ENCODE measurements at places on chromosomes 5 and 9. TPM values are rescaled to one million over a fixed set of nuclear protein-coding genes. Genes with fewer than 3 reads are reported as not detected.

The RIOK2 gene
- total RNA-seq = 10.4 TPM

DNA sequence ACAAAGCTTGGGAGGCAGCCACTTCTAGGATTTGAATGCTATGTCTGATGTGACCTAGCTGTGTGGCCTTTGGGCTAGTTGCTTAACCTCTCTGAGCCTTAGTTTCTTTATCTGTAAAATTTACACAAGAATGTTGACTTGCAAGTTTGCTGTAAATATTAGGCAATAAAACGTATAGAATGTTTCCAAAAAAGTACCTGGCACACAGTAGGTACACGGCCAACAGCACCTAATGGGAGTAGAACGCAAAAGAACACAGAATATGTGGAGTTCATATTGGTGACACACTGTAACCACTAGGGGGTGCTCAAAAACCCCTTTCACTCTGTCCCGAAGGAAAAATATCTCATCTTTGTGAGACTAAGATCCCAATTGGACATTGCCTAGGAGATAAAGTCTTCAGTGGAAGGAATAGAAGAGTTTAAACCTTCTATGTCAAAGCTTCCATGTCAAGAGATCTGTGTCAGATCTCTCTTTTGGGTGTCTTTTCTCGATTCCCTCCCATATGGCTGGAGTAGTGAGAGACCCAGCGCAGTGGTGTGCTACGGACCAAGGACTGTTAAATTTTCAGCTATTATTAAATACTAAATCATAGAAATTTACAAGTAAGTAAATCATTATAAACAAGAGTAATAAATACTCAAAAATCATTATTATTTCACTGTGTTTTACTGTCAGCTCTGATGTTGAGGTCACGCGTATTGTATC, 145.4 kb upstream of the RAD23B start:
- H3K4me3 ChIP-seq = peak overlapping the region; percentile 45
- no peaks in the 10 kb centered on the region for H3K27me3 ChIP-seq
- peaks cover 19% of the 10 kb centered on the region for H3K4me1 ChIP-seq
- no peak overlapping the region for H3K27ac ChIP-seq
- H3K36me3 ChIP-seq = no peaks in the 10 kb centered on the region
- DNase-seq = no peak

GRCh38 chr5:90338712-90339372, 70.7 kb downstream of the CETN3 start:
- no peaks in the 10 kb centered on the region for H3K36me3 ChIP-seq
- no peak for DNase-seq
- no peak overlapping the region for H3K4me3 ChIP-seq
- no peak overlapping the region for H3K27ac ChIP-seq
- no peaks in the 10 kb centered on the region for H3K27me3 ChIP-seq
- H3K4me1 ChIP-seq = no peaks in the 10 kb centered on the region

DNA sequence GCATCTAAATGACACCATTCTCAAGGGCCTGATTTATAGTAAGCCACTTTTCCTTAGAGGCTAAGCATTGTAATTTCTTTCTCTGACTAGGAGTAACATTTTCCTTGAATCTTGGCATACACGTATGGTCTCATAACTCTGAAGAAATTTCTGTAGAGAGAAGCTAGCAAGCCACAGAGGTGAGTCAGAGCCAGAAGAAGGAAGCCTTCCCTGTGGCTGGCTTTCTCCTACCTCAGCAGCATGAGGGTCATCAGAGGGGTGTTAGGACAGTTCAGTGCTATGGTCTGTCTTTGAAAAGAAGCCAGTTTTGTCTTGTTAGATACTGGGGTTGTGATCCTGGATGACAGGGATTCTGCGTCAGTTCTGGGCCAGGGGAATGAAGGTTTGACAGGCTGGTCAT, 3.2 kb downstream of the SNX30 start:
- no peaks in the 10 kb centered on the region for H3K27me3 ChIP-seq
- peak overlapping the region; percentile 65 for H3K27ac ChIP-seq
- H3K4me1 ChIP-seq = peaks cover 53% of the 10 kb centered on the region
- H3K4me3 ChIP-seq = no peak overlapping the region
- no peak for DNase-seq
- no peaks in the 10 kb centered on the region for H3K36me3 ChIP-seq

GRCh38 chr9:109320331-109320741, 523 bp downstream of the EPB41L4B start:
- no peak overlapping the region for H3K4me3 ChIP-seq
- H3K27me3 ChIP-seq = no peaks in the 10 kb centered on the region
- no peak for DNase-seq
- no peaks in the 10 kb centered on the region for H3K4me1 ChIP-seq

DNA sequence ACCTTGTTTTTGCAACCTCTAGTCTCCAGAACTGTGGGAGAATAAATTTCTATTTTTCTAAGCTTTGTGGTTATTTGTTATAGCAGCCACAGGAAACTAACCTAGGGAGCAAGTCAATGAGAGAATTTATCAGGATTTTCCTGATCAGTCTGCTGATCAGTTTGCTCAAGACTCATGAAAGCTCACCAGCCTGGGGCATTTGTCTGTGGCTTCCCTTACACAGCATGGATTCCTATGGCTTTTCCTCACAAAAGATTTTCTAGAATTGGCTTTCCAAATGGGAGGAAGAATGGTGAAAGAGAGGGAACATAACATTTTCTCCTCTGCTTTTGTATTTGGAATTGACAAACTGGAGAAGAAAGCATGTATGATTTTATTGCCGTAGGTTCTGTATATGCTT, 20.2 kb downstream of the ARRDC3 start:
- no peaks in the 10 kb centered on the region for H3K4me1 ChIP-seq
- no peak overlapping the region for H3K4me3 ChIP-seq
- H3K36me3 ChIP-seq = no peaks in the 10 kb centered on the region
- H3K27me3 ChIP-seq = no peaks in the 10 kb centered on the region
- no peak overlapping the region for H3K27ac ChIP-seq

The TBCA gene
- 70.0 TPM for total RNA-seq

GRCh38 chr9:117927354-117927753, 223.2 kb downstream of the TLR4 start:
- no peak overlapping the region for H3K4me3 ChIP-seq
- no peak overlapping the region for H3K27ac ChIP-seq
- H3K27me3 ChIP-seq = no peaks in the 10 kb centered on the region
- no peaks in the 10 kb centered on the region for H3K36me3 ChIP-seq
- H3K4me1 ChIP-seq = no peaks in the 10 kb centered on the region

DNA sequence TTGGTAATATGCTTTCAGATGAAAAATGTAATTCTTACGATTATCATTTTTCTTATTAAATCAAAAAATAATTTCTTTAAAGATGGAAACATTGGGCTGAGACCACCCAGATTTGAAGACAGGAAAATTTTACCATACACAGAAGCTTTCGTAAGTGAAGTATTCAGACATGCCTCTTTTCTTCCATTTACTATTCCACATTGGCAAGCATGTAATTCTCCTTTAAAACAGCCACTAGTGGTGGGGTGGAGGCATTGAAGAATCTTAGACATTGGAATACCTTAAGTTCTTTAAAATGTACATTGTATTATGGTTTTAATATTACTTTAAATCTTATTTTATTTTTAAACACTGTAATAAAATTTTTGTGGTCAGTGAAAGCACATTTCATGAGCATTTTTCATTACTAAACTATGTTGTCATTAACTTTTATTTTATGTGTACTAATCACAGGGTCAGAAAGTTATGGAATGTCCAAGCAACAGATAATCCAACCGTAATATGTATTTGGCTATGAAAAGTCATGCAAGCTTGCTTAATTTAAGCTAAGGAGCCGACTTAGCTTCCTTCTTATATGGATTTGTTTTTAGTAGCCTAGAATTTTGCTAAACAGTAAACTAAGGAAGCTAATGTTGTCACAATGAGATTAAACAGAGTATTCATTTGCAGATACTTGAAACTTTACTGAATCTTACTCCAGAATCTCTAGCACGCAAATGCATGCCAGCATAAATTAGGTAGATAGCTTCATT, 97.4 kb upstream of the ALDH1A1 start:
- H3K27me3 ChIP-seq = no peaks in the 10 kb centered on the region
- no peaks in the 10 kb centered on the region for H3K36me3 ChIP-seq
- no peak overlapping the region for H3K4me3 ChIP-seq
- H3K4me1 ChIP-seq = peaks cover 7% of the 10 kb centered on the region
- no peak for DNase-seq
- H3K27ac ChIP-seq = no peak overlapping the region

- peaks cover 10% of the 10 kb centered on the region for H3K36me3 ChIP-seq
- H3K27me3 ChIP-seq = no peaks in the 10 kb centered on the region
- H3K4me3 ChIP-seq = no peak overlapping the region
- H3K4me1 ChIP-seq = peaks cover 18% of the 10 kb centered on the region
Measured at GRCh38 chr5:135359374-135360165, 39.5 kb downstream of the MACROH2A1 start.
